ENCODE measurements at places on chromosomes 3 and 15. TPM values are rescaled to one million over a fixed set of nuclear protein-coding genes. Genes with fewer than 3 reads are reported as not detected.

- DNase-seq, result no peak
Measured at GRCh38 chr15:60118626-60119025, 114.5 kb downstream of the FOXB1 start.

GRCh38 chr3:125191730-125192129, 20.8 kb downstream of the SLC12A8 start:
- DNase-seq, result no peak

DNA sequence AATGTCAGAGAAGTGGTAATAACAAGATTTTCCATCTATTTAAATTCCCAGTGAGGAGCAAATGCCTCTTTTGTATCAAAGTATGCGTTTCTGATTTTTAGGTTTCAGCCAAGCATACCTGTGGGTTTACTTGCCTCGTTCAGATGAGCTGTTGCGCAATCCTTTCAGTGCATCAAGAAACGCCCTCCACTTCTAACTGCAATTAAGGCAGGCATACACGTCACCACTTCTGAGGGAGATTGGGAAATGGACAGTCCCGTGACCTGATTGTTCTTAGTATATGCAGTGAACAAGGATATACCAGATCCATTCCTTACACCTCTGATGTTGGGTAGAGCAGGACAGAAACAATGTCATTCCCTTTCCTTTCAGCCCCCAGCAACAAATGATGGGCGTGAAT, 219.0 kb downstream of the ITPR1 start:
- no peak for DNase-seq

GRCh38 chr3:184543256-184543655, 18.3 kb upstream of the EPHB3 start:
- no peak for DNase-seq

Gene OCA2
- 11.0 TPM for polyA plus RNA-seq

Measured in renal cortex interstitium (tissue), 15 donors.